ENCODE measurements at places on chromosomes 2 and 18.

GRCh38 chr2:175414191-175414881 is 232.8 kb upstream of the ATP5MC3 start:
- no peak for DNase-seq

- DNase-seq, result no peak
Observed at GRCh38 chr2:157810037-157810436, 66.1 kb downstream of the ACVR1 start.

DNA sequence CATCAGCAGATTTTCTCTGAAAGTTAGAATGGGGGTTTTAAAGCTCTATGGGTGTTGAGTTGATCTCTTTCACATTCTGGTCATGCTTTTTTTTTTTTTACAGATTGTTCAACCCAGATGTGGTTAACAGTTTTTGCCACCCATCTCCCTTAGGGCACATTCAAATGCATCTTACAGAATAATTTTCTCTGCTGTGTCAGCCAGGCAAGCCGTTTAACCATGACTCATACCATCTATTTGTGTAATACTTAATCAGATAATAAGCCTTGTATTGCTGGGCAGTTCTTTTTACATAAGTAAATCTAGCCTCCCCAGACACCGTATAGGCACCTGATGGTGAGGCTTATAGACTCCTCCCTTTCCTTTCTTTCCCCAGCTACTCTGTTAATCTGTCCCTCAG is 62.0 kb downstream of the TGIF1 start:
- no peak for DNase-seq

DNA sequence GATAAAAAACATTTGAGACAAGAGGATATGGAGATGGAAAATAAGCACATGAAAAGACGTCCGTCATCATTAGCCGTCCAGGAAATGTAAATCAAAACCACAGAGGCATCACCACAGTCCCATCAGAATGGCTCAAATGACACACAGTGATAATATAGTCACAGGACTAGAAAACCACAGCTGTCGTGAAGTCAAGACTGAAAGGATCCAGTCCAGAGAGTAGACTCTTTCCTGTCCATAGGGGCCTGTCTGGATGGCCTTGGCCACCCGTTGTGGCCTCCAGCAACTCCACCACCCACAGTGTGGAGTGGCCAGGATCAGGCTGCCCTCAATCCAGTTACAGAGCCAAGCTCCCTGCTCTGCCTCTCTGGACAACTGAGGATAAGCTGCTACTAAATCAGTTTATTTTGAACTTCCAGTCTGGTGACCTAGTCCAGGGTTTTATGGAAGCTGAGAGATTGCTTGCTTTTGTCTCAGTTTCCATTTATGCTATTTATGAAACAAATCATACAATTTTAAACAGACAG is 60.4 kb downstream of the RHOB start:
- DNase-seq, result no peak

GRCh38 chr18:55265130-55265675 is 305.9 kb upstream of the CCDC68 start:
- no peak for DNase-seq

- no peak for DNase-seq
Observed at GRCh38 chr2:98892871-98893270, 43.2 kb downstream of the CRACDL start.

- DNase-seq, result no peak
Observed at GRCh38 chr18:49691177-49691608, 122.1 kb downstream of the ACAA2 start.

DNA sequence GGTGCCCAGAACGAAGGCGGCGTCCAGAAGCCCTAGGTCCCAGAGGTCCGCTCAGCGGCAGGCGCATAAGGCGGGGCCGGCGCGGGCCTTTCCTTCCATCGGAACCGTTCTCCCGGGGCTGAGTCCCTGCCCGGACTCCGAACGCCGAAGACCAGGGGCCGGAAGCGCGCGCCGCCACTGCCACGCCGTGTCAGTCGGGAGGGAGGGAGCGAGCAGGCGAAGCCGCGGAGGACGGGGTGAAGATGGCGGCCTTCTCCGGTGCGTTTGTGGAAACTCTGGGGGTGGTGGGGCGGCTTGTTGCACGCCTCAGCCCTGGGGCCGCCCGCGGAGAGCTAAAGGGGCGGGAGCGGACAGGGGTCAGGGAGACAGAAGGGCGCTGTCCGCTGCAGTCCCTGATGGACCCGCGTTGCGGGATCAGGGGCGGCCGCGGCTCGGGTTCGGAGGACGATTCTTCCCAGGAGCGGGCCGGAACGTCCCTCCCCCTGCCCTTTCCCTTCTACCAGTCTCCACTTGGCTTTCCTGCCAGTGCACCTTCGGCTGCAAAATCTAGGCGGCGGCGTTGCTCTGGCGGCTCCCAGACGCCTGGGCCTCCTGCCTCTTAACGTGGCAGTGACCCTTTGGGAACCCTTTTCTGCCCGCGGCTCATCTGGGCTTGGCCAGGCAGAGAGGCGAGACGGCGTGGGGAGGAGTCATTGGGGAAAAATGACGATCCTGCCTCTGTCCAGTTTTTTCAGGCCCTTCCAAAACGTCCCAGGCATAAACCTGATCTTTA is at the start of gene DDX1:
DDX1 (plus strand) TSS at position 177 of the 772 bp plus-strand sequence; CDS start at position 243, 66 bp downstream.
- DNase-seq, result peak; percentile 90

DNA sequence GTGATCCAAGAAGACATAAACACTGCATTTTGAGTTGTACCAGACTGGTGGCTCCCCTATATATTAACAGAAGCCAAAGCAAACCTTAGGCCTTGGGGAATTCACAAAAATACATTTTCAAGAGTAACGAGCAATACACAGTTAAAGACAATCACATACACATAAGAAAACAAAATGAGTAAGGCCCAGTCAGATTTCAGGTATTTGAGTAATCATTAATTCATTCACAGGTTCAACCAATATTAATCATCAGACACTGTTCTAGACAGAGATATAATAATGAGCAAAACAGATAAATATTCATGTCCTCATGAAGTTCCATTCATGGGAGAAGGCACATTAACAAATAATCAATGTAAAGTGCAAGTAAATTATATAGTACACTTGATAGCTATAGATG is 9.6 kb downstream of the STPG4 start:
- no peak for DNase-seq

GRCh38 chr18:67260841-67261240 is 255.7 kb downstream of the DSEL start:
- DNase-seq, result no peak

DNA sequence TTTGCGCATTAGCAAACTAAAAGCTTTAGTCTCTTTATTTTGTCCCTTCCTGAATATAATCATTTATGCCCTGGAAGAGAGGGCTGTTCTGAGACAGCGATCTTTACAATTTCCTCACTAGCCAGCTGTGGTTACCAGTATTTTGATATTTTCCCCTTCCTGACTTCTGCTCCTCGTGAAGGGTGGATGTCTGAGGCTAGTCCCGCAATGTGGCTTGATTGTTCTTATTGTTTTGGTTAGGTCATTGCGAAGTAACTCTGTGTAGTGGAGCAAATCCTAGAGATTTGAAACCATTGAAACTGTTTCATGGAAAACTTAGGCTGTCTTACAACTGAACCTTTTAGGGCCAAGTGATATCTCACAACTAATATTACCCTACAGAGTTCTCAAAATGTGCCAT is 2.4 kb downstream of the MRPL33 start:
- no peak for DNase-seq

DNA sequence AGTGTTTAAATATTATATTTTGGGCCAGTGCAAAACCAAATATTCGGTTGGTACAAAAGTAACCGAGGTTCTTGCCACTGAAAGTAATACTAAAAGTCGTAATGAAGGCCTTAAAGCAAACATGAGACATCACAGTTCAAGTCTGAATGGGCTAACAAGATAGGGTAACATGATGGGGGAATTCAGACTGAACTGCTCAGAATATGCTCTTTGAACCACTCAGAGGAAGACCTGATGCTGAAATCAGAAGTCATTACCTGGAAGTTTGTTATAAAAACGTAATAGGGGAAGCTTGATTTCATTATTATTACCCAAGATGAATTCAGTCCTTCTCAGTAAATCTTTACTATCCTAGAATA is 26.6 kb downstream of the CDKL4 start:
- no peak for DNase-seq

DNA sequence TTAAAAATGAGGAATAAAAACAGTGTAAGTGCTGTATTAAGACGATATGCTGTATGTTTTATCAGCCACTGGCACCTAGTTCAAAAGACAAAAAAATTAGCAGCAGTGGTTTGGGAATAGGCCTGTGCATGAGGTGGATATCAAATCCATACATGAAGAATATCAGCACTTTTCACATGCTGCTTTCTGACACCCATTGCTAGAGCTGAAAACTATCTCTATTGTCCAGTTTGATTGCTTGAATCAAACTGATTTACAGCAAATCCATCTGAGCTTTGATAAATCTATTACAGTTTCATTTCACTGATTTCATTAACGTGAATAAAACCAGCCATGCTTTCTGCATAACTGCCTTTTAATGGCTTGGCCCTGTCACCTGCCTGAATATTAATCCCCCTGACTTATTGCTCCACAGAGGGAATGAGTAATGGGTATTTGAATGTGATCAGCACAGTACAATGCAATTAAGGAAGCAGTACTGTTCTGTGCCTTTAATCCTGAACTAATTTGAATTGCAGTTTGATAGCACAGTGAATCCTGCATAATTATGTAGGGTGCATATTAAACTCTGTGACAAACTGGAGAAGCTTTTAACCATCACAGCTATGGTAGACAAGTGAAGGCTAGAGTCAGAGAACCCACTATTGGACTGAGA is 154.0 kb downstream of the GPD2 start:
- no peak for DNase-seq

GRCh38 chr2:127097841-127098651 is 8.9 kb downstream of the BIN1 start:
- DNase-seq, result peak; percentile 29

DNA sequence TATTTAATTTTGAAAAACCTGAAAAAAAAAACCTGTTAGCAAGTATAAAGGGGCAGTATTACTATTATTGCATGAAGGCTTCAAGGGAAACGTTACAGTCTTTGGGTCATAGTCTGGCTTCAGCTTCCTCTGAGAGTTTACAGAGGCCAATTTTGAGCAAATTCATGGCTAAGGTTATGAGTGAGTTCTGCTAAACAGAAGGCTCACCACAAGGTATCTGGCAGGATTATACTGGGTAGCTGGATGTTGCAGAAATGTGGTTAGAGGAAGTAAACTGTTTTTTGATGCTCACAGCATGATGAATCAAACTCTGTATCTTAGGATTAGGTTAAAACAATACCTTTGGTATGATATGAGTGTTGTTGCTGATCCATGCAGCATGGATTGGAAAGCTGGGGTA is 9.3 kb downstream of the MRPL19 start:
- no peak for DNase-seq

- DNase-seq, result no peak
Observed at GRCh38 chr2:196086517-196087368, 18.1 kb upstream of the DNAH7 start.

DNA sequence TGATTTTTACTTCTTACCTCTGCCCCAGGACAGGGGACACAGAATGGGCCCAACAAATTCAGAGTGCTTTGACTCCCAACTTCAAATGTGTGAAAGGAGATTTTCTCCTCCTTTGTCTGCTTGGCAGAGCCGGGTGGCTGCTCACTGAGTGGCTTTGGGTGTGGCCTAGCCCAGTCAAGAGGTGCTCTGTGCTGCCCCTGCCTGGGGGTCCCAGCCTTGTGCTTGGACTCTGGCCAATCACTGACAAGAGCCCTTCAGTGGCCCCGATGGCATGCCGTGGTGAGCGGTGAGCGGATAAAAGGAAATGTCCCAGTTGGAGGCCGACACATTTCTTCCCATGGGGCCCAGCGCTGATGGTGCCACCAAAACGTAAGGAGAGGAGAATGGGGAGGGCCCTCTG is 259.2 kb downstream of the CELF4 start:
- DNase-seq, result no peak

GRCh38 chr18:8084160-8084559 is 517.0 kb downstream of the PTPRM start:
- no peak for DNase-seq

GRCh38 chr2:111222204-111222866 is 101.6 kb downstream of the BCL2L11 start:
- DNase-seq, result no peak

DNA sequence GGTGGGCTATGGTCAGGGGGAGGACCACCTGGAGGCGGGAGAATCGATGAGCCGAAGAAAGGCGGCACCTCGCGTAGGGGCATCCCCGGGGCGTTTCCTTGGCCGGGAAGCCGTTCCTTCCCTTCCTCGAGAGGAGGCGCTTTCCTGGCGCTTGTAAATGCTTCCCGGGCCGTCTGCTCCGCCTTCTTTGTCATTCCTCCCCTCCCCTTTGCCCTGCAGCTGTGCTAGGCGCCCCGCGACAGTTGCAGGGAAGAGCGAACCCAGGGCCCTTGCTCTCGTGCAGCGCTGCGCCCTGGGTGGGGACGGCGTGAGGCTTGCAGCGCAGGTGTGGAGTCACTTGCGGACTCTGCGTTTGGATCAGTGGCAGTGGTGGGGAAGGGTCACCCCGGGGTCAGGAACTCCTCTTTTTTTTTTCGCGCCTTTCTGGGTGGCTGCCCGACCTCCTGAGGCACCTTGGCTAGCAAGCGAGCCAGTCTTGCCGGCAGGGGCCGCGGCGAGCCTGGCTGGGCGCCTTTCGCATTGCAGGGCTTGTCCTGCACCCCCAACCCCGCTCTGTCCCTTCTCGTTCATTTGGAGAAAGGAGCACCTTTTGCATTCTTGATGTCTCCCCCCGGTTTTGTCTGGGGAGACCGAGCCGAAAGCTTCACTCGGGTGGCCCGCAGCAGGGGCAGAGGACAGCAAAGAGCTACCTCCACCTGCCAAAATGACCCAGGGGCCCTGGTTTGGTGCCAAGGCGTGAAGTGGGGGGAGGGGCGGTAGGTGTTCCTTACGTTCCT is 858 bp downstream of the KCNS3 start:
- DNase-seq, result peak; percentile 70

GRCh38 chr2:33298233-33298632 is 178.2 kb upstream of the RASGRP3 start:
- DNase-seq, result no peak

DNA sequence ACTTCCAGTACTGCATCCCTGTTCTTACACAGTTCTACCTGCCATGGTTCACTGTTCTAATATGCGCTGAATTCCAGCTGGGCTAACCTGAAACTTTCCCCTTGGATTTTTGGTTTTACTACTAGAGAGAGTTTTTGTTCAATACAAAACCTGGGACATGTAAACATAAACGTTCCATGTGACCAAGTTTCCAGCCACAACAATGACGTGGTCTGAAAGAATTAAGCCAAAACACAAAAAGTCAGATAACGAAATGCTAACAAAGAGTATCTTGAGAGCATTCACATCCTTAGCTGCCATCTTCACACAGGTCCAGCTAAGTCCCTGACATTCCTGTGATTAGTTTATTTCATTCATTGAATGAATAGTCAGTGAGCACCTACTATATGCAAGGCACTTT is 467.0 kb upstream of the PKDCC start:
- no peak for DNase-seq

DNA sequence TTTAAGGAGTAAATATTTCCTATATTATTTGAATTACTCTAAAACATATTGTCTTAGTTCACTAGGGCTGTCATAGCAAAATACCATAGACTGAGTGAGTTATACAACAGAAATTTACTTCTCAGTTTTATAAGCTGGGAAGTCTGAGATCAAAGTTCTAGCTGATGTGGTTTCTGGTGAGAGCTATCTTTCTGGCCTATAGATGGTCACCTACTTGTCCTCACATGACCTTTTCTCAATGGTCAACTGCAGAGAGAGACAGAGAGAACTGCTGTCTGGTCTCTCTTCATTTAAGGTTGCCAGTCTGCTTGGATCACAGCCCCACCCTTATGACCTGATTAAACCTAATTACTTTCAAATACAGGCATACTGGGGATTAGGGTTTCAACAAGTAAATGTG is 490.9 kb downstream of the FBXO15 start:
- no peak for DNase-seq

GRCh38 chr18:3071676-3072075 is 58.7 kb upstream of the LPIN2 start:
- no peak for DNase-seq

GRCh38 chr2:239805414-239805813 is 219.7 kb downstream of the NDUFA10 start:
- DNase-seq, result no peak
